ENCODE measurements at places on chromosomes 5 and 9.

DNA sequence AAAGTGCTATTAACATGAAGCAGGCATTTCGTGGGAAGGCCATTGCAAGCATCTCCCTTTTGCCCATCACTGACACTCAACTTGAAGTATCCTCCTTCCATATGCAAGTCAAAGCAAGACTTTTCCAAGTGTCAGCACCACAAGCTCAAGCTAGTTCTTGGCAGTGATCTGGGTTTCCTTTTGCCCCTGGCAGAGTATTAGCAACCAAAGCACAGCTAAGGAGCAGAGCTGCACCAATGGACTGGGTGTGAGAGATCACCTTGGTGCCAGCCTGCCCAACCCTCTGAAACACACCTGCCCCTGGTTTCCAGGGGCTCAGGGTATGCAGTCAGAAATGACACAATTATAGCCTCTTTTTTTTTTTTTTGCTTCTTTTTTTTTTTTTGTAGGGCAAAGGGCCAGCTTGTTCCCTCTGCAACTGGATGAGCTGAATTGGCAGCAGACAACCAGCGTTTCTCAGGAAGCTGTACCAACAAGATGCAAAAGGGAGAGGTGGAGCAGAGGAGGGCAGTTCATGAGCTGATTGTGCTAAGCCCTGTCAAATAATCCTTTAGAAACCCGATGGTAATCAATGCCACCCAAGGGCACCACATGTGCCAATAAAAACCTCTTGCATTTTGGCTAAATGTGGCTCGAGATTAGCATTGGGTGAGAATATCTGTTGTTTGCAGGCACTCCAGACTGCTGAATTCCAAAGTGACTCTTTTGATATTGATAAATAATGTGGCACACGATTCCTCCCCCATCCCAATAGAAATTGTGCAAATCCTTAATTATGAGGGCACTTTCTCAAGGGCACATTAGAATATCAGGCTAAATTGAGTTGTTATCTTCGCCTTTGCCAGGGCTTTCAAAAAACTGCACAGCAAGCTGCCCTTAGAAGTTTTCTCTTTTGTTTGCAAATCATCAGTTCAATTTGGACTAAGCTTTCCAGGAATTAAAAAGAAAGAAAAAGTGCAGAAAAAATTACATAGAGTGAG is 192.4 kb downstream of the GAS1 start:
- DNase-seq: no peak

DNA sequence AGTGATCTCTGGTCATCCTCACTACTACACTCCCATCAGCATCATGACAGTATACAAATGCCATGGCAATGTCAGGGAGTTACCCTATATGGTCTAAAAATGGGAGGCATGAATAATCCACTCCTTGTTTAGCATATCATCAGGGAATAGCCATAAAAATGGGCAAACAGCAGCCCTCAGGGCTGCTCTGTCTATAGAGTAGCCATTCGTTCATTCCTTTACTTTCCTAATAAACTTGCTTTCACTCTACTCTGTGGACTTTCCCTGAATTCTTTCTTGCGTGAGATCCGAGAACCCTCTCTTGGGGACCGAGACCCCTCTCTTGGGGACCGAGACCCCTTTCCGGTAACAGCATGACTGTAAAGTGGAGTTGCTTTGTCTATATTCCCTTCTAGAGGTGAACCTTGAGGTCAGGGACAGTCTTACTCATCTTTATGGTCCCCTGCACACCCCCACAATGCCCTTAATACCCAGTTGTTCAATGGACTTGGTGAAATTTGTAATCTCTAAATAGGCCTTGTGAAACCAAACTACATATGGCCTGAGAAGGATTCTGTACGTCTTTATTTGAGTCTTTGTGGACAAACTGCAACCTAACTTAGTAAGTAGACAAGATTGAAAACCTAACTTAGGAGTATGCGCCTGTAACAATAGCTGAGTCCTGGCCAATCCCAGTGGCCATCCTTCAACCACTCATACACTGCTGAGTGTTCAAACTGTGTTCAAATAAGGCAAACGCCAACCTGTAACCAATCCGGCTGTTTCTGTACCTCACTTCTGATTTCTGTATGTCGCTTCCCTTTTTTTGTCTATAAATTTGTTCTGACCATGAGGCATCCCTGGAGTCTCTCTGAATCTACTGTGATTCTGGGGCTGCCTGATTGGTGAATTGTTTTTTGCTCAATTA is 32.3 kb upstream of the UBTD2 start:
- DNase-seq: no peak

DNA sequence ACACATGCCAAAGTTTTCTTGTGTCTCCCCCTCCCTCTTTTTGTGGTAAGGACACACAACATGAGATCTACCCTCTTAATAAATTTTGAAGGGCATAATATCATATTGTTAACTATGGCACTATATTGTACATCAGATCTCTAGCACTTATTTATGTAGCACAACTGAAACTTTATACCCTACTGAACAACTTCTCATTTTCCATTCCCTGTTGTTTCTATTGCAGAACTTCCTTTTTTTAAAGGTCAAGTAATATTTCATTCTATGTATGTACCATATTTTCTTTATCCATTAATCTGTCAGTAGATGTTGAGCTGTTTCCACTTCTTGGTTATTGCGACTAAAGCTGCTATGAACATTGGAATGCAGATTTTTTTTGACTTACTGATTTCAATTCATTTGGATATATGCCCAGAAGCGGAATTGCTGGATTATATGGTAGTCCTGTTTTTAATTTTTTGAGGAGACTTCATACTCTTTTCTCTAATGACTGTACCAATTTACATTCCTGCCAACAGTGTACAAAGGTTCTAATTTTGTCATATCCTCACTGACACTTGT is 305.3 kb downstream of the PRR16 start:
- DNase-seq: no peak

DNA sequence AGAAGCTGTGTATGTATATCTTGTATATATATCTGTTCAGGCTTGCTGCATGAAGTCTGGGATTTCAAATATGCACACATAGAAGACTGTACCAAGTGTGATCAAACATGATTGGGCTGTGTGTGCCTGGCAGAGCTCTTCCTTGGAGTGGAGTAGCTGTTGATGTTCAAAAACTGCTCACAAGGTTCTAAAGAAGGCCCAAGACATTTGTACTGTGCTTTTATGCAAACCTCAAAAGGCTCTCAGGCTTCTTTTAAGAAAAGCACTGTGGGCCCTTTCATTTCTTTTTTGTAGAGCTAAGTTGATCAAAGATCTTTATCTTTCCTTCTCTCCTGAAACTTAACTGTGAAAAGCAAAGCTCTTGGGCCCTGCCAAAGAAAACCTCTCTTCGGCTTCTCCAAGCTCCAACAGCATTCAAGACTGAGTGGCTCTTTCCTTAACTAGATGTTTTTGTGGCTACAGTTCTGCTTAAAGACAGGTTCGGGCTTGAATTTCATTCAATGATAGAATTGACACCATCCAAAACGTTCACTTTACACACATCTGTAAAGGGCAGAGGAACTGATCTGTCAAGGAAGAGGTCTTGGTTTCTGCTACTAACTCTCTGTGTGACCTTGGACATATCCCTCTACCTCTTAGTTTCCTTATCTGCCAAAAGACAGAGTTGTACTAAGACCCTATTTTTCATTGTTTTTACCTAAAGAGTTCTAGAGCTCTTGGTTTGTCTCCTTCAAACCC is 105.8 kb upstream of the IL6ST start:
- DNase-seq: no peak

GRCh38 chr9:127418037-127418471 is 6.1 kb upstream of the ZNF79 start:
- DNase-seq: no peak

DNA sequence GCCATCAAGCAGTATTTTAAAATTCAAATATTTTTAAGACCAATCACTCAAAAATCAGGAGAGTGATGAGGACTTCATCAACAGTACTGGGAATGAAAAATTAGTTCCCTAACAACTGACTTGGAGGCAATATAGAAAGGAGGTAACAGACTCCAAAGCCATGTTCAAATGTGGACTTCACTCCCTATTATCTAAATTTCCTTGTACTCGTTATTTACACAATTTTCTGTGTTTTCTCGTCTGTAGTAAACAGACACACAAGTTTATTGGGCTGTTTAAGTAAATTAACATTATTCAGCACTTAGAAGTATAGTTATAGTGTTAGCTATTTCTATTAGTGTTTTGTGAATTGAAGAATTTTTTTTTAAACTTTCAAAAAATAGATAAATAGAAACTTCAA is 159.5 kb upstream of the FTMT start:
- DNase-seq: no peak

GRCh38 chr9:84667571-84668195 is 1.8 kb upstream of the NTRK2 start:
- peak; percentile 53 for DNase-seq

DNA sequence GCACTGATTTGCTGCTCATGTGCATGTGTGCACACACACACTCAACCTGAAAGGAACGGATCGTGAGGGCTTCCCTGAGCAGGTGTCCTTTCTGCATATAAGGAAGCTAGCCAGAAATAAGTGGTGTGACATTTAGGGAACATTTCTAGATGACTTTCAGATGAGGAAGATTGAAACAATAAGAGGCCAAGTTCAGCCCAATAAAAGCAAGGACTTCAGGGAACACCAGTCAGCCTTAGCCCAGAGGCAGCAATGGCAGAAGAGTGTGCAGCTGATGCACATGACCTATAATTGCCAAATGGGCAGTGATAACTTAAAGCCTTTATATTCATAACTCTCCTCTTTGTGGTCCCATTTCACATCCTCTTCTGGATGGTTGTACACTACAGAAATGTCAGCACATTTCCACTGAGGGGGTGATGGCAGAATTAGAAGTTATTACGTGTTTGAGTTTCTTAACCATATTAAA is 255.5 kb downstream of the TRIM32 start:
- DNase-seq: no peak

DNA sequence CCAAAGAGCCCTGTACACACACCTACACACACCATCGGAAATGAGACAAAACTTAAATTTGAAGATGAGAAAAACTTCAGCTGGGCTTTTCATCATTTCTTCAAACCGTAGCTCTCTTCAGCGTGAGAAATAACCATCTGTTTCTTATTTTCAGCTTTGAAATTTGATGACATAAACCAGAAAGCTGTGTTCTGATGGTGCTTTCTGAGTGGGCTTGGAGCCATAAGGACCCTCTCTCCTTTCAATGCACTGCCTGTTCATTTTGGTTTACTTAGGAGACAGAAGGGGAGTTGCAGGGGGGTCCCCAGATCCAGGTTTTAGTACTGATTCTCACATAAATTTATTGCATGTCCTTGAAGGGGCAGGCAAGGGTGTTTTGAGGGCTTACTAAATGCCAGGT is 9.5 kb downstream of the FBXO10 start:
- DNase-seq: no peak

DNA sequence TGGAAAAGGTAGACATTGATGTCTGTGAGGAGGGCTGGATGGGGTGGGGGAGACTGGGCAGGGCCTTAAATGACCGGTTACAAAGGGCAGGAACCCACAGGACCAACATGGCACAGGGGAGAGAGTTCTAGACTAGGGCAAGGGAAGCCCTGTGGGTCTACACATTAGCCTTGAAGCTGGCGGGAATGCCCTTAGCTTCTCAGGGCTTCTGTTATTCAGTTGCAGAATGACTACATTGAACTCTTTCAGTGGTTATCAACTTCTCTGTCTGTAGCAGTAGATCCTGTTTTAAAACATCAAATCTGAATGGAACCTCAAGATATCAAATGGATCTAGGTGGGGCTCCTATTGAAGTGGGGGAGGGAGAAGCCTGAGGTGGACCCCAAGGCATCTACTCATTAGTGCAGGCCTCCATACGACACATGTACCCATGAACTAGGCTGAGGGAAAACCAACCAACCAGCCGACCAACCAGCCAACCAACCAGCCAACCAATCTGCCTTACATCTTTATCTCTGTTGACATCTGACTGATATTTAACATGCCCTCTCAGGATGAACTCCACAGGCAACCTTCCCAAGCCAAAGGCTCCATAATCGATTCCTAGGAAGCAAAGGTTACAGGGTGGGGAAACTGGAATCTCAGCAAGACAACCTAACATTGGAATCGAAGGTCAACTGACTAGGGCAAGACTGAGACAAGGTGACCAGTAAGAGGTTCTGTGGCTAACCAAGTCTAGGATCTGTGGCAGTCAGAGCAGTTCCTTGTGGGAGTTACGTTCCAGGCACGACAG is 48.3 kb downstream of the DAP start:
- DNase-seq: no peak

DNA sequence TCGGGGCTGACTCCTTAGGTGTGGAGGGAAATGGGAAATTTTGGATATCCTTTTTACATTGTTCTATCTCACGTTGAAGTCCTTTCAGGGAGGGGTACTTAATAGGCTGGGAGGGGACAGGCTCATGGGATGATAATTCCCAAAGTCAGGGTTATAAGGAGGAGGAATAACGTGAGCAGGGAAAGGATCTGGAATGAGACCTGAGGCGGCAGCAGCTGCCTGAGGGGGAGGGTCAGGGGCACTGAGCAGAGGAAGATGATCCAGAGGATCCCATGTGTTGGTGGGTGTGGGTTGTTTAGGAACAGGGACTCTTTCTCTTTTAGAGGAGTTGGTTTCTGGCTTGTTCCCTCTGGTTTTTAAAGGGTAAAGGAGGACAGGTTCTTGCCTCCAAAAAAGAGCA is 18.7 kb downstream of the IFT74 start:
- no peak for DNase-seq

DNA sequence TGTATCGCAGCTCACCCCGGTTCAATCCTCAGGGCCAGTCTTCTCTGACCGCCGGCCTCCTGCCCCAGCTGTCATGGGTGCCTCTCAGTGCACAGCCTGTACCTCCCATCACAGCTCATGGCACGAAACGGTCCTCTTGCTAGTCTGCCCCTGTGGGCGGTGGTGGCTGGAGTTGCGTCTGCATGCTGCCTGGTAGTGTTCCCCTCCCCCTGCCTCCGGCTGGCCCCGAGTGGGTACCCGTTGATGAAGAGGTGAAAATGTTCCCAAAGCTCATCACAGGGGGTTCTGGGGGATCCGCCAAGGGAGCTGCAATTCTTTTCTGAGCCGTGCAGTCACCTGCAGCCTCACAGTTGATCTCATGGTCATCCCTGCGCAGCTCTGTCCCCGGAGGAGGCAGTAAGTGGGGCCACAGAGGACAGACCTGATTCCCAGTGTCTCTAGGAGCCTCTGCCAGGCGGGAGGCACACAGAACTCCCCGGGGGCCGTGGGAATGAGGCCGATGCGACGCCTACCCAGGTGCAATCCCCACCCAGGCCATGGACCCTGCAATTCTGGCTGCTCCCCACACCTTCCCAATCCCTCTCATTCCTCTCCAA is 34.7 kb upstream of the FIBCD1 start:
- DNase-seq: no peak

Data from renal cortex interstitium (tissue), 15 donors.